ENCODE measurements at places on chromosomes 7 and 10.

DNA sequence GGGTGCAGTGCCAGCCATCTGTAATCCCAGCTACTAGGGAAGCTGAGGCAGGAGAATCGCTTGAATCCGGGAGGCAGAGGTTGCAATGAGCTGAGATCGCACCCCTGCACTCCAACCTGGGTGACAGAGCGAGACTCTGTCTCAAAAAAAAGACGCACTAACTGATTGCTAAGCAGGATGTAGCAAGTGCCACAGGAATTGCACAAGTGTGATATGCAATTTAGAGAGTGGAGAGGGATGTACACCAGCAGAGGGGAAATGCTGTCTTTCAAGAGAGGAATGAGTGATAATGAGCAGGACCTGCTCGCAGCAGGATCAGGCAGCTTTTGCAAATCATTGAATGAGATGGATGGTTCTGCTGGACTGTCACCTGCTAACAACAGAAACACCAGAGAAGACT lies 13.3 kb upstream of the SLC16A12 start:
- no peak for DNase-seq

DNA sequence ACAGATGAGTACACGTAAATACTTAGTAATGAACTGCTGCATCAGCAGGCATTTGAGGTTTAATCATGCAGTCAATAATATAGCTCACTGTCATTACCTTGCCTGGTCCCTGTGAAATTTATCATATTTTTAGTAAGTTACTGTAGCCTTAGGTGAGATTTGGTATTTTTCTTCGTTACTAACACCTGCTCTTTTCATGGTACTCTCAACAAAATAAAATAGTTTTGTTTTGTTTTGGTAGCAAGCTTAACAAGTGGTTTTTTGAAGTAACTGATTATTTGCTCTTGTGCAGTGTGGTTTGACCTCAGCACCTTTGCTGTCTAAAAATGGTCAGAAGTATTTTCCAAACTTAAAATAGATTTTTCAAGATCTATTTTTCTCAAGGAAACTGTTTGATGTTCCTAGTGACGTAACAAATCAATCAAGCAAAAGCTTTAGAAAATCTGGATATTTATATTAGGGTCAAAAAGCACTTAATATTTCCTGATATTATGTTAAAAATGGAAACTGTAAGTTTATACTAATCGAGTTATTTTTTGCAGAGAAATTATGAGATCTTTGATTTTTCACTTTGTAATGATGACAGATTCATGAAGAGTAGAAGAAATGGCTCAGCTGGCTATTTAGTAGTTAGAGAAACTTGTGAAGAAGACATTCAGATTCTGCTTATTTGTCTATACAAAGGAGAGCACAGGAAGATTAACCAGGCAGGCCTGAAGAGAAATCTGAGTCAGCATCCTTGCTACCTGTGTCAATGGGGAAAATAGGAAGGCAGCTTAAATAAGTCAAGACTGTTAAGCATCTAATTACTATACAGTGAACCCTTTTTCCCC lies 21.0 kb upstream of the RPA3 start:
- no peak for DNase-seq

DNA sequence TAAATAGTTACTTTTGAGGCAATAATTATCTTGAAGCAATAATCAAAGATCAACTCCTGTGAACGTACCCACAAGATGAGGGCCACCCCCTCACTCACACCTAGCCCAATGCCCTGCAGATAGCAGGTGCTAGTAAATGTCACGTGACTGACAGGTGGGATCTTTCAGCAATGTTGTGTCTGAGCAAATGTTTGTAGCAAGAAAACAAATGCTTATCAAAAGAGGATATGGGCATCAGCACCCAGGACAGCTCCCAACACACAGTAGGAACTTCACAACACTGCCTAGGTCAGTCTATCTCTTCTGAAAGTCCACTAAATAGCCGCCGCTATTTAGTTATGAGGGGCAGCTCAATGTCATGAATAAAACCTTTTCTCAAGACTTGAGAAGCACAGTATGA lies 120.8 kb upstream of the PDLIM1 start:
- DNase-seq: no peak

DNA sequence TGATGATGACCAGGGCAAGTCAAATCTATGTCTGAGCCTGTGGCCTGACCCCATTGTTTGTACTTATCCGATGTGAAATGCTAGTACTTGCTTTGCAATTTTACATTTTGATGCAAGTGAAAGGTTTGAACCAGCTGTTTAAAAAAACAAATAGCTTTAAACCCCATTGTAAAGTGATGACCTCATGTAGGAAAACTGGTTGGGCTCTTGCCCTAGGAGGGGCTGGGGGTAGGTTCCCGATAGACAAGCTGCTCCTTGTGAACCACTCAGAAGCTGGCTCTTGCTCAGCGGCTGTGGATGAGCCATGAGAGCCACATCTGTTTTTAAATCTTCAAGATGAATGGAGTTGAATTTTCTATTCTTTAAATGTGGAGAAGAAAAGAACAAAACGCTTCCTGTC lies 185.3 kb downstream of the WDR11 start:
- DNase-seq: no peak

GRCh38 chr7:111537134-111537533 lies 25.2 kb downstream of the IMMP2L start:
- no peak for DNase-seq

DNA sequence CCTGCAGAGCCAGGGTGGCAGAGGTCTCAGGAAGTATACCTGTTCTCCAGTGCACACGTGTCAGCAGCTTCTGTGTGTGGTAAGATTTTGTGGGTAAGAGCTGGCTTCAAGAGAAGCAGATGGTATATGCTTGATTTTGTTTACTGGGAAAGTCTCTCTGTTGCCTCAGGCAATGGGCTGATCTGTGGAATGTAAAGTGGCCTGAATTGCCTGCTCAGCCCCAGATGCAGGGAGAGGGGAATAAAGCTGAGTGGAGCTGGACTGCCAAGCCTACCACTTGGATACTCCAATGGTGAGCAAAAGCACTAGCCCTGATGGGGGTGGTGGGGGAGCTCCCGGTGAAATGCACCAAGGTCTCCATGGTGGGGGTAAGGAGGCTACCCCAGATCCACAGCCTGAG lies 156.1 kb downstream of the WDR11 start:
- no peak for DNase-seq

DNA sequence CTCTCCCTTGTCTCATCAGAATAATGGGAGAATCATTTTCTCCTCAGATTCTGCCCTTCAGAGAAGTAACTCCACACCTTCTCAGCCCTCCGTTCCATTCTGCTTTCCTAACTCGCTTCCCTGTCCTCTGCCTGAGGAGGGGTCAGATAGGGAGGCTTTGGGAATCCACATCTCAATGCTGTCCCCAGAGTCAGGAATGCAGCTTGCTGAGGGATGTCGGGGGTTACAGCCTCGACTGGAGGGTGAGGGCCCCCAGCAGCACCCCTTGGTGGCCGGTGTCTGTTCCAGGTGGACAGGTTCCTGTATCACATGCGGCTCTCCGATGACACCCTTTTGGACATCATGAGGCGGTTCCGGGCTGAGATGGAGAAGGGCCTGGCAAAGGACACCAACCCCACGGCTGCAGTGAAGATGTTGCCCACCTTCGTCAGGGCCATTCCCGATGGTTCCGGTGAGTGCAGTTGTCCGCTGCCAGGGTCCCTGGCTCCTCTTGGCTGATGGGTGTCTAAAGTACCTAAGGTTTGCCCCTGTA lies 6.9 kb downstream of the HKDC1 start:
- no peak for DNase-seq

DNA sequence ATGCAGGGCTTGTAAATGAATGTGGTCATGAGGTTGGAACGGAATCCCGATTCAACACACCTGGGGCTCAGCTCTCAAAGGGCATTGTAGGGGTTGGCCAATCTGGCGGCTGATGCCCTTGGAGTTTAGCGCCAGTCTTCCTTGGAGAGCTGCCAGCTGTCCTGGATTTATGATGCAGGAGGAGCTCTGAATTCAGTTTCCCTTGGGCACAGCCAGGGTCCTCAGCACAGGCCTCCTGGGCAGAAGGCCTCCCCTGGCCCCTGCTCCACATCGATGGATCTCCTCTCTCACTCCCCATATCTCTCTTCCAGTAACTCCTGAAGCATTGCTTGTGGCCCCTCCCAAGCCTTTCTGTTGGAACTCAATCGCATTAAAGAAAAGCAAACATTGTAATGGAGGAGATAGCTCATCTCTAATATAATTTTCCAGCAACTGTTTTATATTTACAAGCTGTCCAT lies 985 bp upstream of the CYTH3 start:
- DNase-seq: no peak

DNA sequence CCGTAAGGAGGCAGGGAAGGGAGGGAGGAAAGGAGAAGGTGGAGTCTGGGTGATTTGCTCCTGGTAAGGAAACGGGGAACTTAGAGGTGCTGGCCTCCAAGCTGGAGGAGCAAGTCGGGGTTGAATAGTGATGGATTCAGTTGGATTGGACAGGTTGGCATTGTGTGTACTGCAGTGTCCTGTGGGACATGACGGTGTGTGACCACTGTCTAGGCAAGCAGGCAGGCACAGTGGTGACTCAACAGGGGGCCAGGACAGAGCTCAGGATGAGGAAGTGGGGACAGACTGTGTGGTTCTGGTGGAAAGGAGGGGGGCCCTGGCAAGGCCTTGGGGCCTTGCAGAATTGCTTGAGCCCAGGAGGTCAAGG lies 48.8 kb downstream of the COL26A1 start:
- no peak for DNase-seq

- no peak for DNase-seq
Measured at GRCh38 chr10:78247821-78248220, 214.2 kb downstream of the RPS24 start.

DNA sequence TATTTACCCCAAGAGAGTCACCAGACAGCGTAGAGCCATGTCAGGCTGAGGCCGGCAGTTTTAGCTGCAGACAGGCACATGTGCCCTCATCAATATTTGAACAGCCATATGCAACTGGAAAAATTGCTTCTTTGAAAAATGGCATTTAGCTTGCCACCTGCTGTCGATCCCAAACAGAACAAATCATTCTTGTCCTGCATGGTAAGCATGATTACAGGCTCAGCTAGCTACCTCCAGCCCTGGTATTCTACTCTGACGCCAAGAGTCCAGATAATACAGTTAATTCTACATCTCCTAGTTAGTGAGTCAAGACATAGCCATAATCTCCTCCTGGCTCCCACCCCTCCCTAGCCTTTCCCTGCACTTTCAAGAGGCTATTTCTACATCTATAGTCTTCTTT lies 7.7 kb downstream of the CREB3L2 start:
- DNase-seq: peak; percentile 62

DNA sequence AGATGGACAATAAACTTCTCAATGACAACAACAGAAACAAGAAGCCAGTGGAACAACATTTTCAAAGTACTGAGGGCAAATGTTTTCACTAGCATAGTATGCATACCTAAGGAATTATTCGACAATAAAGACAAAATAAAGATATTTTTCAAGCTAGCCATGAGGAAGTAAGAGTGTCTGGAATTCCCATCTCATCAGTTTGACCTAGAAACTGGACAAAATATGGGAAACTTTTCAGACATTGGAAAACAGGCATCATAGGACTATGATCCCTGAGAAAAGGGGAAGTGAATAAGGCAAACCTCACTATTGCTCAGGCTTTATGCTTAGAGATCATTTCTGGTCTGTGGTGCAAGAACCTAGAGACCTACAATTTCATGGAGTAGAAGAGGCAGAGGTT lies 86.3 kb downstream of the OAT start:
- no peak for DNase-seq

DNA sequence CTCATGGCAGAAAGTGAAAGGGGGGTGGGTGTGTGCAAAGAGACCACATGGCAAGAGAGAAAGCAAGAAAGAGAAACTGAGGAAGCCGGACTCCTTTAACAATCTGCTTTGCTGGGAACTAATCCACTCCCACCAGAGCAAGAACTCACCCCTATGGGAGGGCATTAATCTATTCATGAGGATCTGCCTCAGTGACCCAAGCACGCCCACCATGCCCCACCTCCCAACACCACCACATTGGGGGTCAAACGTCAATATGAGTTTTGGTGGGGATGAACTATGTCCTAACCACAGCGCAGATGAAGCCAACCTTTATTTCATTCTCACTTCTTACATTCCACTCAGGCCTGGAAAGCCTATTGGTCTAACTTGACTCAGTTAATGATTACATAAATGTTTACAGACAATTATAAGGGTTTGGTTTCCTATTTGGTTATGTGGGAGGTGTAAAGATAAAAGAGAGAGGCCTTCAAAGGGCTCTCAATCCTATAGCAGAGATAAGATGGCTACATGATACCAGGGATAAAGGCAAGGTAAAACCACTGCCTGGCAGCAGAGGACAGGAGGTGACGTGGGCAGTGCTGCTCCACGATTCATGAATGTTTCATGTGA lies 601.8 kb downstream of the PARD3 start:
- no peak for DNase-seq

DNA sequence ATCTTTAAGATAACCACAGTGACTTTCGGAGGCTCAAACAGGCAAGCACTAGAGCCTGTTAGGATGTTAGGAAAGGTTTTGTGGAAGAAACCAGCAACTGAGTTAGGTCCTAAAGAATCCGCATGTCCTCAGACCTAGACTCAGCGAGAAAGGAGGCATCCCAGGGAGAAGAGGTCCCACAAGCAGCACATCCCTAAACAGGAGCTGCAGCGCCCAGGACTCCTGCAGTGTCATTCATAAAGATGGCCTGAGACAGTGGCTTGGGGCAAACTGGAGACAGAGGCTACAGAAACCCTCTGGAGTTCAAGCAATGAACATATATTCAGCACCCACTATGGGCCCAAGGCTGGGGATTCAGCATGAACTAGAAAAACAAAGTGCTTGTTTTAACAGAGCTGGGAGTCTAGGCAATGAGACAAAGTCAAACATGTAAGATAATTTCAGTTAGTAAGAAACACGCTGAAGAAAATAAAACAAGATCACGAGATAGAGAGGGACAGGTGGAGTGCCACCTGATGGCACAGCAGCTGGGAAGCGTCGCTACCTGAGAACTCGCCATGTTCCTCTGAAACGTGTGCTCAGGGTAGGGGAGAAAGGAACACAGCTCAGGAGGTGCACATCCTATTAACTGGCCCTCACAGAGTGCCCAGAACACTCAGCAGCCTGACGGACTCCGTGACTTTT lies 48.1 kb downstream of the PARD3 start:
- no peak for DNase-seq

DNA sequence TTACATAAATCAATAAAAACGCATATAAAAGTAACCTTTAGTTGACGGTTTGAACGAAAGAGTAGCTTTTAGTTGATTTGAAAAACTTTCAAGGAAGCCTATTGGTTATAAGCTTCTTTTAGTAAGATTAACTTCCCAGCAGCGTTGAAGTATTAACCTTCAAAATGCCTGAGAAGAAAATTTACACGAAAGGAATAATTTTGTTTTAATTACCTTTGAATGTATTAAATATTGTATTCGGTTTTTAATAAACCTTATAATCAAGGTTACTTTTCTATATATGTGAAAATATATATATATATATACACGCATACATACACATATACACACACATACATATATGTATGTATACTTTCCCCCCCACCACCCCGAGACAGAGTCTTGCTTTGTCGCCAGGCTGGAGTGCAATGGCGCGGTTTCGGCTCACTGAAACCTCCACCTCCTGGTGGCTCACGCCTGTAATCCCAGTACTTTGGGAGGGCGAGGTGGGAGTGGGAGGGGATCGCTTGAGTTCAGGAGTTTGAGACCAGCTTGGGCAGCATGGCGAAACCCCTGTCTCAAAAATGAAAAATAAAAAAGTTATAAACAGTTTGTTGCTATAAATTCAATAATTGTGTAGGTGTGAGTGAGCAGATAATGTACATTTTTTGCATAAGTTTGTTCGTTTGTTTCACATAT lies 57.6 kb upstream of the EZH2 start:
- DNase-seq: no peak
